Naive thymus-derived CD4-positive, alpha-beta T cell (primary cell): ENCODE measurements at places on chromosomes 5 and 9. TPM values are rescaled to one million over a fixed set of nuclear protein-coding genes. Genes with fewer than 3 reads are reported as not detected.

Gene MTX3
- 17.7 and 18.8 TPM in 2 replicates for total RNA-seq

- no peak for DNase-seq
Measured at GRCh38 chr5:147753765-147754164, 28.8 kb downstream of the JAKMIP2 start.

Gene ADGRD2
- total RNA-seq: not detected

Gene MCIDAS
- not detected for total RNA-seq

Gene ADAMTS12
- not detected for total RNA-seq

Gene CTNNAL1
- 2.5 TPM for total RNA-seq

- no peak for DNase-seq
Measured at GRCh38 chr5:1002836-1003235, 5.8 kb upstream of the NKD2 start.
